Astrocyte of the hippocampus (primary cell): ENCODE measurements at places on chromosomes 2 and 18.

DNA sequence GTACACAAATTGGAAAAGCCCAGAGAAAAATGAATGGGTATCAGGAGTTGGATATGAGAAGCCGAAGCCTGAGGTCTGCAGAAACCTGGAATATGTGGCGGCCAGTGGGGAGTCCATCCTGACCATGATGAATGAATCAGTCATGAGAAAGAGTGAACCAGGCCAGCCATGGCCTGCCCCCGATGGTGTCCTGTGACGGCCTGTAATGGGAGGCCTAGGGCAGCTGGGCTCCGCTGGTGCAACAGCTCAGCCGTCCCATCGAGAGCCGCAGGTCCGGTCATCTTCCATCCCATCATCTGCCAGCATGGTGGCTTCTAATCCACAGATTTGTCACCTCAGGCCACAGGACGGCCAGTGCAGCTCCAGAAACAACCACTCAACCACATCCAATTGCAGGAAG is 116.4 kb downstream of the PDCL3 start:
- DNase-seq, result no peak

DNA sequence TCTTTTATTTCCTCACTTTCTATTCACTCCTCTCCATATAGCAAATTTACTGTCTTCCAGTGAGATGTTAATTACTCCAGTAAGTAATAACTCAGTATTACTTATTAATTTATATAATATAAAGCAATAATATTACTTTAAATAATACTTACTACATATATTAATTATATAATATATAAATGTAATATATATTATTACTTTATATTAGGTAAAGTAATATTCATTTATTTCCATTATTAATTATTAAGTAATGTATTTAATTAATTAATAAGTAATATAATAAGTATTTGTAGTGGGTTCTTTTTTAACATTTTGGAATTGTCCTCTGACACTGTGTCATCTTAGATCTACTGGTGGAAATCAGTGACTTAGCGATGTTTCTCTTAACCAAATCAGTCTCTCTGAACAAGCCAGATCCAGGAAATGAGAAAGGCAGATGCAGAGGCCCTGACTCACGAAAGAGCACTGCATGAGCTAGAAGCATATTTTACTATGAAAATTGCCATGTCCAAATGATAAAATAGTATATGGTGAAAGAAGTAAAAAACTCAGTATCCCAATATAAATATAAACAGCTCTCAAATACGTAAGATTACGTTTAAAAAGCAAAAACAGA is 115.9 kb downstream of the DSEL start:
- DNase-seq, result no peak

GRCh38 chr2:19675856-19676460 is 225.8 kb downstream of the TTC32 start:
- no peak for DNase-seq

- DNase-seq, result peak; percentile 92
Measured at GRCh38 chr2:177242121-177242987, 22.2 kb downstream of the NFE2L2 start.

GRCh38 chr18:72999971-73000607 is 132.3 kb upstream of the NETO1 start:
- DNase-seq, result no peak

- no peak for DNase-seq
Measured at GRCh38 chr2:240205772-240206171, 65.3 kb upstream of the OTOS start.

GRCh38 chr2:240629968-240630770 is 4.9 kb downstream of the GPR35 start:
- no peak for DNase-seq

DNA sequence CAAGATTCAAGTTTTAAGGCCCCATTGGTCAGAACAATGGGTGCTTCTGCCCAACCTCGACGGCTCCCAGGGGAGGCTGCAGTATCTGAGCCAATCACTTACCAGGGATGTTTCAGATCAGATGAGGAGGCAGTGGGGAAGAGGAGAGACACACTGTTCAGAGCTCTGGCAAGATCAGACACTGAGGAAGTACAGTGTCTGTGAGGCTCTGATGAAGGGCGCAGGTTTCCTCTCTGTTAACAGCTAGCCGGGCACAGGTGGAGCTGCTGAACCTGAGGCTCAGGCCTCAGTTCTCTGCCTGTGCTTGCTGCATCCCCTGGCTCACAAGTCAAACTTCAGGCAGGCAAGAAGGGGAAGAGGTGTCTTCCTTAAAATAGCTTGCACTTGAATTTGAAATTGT is 69.7 kb downstream of the TPO start:
- no peak for DNase-seq

DNA sequence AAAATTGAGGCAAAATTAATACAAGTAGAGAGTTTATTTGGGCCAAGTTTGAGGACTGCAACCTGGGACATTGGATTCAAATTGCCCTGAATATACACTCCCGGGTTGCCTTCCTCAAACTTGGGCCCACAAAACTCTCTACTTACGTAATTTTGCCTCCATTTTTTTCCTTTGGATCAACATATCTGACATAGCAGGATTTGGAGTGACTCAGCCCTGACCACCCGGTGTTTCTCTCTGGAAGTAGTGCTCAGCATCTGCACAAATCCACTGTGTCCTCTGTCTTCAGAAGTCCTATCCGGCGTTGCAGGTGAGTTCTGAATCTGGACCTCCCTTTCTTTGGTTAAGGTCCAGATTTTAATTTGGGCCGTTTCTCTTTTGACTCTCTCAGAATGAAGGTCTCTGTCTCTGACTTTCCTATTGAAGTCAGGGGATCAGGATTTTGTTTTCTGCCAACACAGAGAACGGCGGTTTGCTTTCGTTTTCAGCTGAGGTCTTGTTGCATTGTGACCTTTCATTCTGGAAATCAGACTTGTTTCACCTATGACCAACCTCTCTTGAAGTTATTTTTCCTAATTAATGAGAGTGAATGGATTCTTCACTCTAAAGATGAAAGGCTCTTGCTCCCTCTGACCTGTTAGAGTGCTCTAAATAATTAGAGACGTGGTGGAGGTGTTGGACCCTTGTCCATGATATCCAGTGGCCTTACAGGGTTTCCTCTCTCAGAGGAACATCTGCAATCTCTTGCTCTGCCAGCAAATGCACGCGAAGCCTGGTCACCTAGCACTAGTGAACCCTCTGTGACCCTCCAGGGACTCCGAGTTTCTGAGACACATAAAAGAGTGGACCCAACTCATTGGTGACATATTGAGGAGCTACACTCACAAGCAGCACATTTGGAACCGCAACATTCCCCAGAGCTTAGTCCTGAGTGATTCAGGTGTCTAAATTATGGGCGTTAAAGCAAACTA is 13.6 kb downstream of the TCF23 start:
- no peak for DNase-seq

- DNase-seq, result no peak
Measured at GRCh38 chr18:61847164-61847791, 45.5 kb downstream of the RNF152 start.

DNA sequence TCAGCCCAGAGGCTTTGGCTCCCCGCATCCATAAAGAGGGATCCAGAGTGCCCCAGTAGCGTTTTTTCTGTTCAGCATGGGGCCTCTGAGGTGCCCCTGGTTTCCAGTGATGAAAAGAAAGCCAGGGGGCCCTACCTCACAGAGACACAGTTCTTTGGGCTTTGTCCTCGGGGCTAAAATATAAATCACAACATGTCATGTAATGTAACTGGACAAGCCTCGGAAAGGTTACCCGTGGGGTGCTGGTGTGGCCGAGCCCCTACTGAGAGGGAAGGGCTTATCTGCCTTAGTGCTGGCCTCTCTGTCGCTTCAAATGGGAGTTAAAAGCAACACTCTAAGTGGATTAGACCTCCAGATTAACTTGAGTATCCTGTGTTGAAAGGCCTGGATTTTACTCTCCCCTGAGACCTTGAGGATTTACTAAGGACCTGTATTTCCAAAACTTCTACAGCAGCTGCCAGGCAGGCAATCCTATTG is 251.6 kb upstream of the APCDD1 start:
- DNase-seq, result no peak

- no peak for DNase-seq
Measured at GRCh38 chr2:141207036-141207385, 923.8 kb downstream of the LRP1B start.

- no peak for DNase-seq
Measured at GRCh38 chr2:20509770-20510490, 63.1 kb downstream of the RHOB start.

- DNase-seq, result no peak
Measured at GRCh38 chr2:105127289-105127915, 89.5 kb downstream of the MRPS9 start.
